M059J (cell line): ENCODE measurements at places on chromosomes 5 and 9. TPM values are rescaled to one million over a fixed set of nuclear protein-coding genes. Genes with fewer than 3 reads are reported as not detected.

- DNase-seq: peak; percentile 32
Measured at GRCh38 chr5:157072508-157072907, 13.6 kb upstream of the HAVCR1 start.

- DNase-seq: no peak
Measured at GRCh38 chr5:27705661-27706060, 667.3 kb upstream of the CDH9 start.

Gene SHISAL2B
- total RNA-seq: not detected in 2 replicates

Gene MLANA
- not detected in 2 replicates for total RNA-seq

Gene GPR21
- total RNA-seq: not detected in 2 replicates
